Muscle of back (tissue), 13 donors: ENCODE measurements at places on chromosomes 11 and 22. TPM values are rescaled to one million over a fixed set of nuclear protein-coding genes. Genes with fewer than 3 reads are reported as not detected.

DNA sequence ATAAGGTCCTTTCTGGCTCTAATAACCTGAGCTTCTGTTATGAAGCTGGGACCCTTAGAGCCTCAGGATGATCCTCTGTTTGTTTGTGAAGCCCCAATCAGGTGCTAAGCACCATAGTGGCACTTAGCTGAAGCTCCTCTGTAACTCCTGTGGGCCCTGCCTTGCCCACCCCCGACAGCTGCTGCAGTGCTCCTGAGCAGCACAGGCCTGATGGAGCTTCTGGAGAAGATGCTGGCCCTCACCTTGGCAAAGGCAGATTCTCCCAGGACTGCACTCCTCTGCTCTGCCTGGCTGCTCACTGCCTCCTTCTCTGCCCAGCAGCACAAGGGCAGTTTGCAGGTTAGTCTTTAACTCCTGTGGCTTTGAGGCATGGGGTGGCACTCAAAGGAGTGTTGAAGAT lies 19.0 kb upstream of the CCDC134 start:
- DNase-seq: no peak

HMOX1 gene
- polyA plus RNA-seq: 15.2 TPM

LRRC4C gene
- polyA plus RNA-seq: 3.9 TPM

DNA sequence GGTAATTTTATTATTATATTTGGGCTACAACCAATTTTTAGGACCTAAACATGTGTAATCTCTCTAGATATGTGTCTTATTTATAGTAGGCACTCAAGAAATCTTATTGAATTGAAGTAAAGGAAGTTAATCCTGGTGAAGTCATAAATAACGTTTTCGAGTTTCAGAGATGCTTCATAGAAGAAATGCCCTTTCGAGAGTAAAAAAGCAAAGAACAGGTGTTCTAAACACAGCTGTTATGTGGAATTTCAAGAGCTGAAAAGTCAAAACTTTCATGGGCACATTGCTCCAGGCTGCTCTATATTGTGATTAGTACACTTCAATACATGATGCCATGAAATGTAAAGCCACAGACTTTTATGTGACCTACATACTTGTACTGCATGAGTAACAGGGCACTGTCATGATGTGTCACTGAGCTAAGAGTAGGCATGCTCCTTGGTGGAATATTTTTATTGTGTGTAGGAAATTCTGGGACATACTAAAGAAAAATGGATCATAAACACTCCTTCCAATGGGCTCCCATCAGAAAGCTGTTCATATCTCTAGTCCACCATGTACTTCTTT lies 7.2 kb upstream of the ELMOD1 start:
- DNase-seq: no peak

VSIG2 gene
- polyA plus RNA-seq: 1.1 TPM
